ENCODE measurements at places on chromosomes 5 and 9.

DNA sequence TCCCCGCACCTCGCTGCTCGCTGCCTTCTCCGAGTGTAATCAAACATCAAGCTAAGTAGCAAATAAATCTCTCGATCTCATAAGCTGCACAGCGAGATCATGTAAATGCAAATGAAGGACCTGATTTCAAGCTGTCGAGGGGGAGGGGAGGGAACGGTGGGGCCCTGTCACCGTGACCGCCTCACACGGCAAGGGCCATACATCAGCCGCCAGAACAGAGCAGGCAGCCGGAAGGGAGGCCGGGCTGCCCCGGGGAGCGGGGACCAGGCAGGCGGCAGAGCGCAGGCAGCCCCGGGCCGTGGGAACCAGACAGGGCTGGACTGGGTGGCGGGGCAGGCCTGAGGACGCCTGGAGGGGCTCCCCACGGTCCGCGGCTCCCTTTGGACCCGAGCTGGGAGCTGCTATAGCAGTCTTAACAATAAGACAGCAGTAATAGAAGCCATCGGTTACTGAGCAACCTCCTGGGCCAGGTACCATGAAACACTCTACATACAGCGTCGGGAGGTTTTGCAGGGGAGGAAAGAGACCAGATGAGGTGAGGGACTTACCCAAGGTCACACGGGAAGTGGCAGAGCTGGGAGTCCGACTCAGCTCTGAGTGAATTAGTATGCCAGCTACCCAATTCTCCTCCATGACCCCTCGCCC lies 76.8 kb downstream of the CFAP77 start:
- DNase-seq = no peak

- no peak for DNase-seq
Observed at GRCh38 chr5:177511796-177512675, 2.4 kb upstream of the DOK3 start.

DNA sequence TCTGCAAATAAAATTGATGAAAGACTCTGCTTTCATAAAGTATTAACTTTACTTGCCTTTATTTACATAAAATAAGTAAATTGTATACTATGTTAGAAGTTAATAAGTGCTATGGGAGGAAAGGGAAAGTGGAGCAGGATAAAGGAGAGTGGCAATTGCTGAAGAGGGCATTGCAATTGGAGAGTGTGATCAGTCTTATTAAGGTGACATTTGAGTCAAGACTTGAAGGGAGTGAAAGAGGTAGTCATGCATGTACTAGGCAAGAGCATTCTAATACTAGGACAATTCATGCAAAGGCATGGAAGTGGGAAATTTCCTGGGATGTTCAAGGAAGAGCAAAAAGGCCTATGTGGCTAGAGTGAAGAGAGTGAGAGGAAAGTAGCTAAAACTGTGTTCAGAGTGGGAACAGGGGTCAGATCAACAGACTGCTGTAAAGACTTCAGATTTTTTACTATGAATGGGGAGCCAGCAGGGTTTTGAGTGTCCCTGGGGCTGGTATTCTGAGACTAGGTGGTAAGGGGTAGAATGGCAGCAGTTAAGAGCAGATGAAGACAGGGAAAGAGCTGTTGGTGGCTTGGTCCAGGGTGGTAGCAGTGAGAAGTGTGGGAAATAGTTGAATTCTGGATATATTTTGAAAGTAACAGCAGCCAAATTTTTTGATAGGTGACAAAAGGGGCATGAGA lies 182.3 kb upstream of the RIOK2 start:
- DNase-seq = no peak

DNA sequence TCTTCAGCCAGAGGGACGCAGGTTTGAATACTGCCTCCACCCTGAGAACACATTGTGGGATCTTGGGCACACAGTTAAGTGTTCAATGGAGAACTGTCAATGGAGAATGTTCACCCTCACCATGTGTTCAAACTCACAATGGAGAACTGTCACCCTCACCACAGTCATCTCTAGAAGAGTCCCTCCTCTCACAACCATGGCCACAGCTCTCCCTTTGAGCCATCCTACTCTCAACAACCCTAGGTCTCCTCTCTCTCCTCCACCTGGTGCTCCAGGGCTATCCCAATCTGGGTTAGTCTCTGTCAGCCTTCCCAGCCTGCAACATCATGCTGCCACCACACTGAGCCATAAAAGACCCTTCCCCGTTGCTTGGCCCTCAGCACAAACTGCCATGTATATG lies 36.3 kb upstream of the HAND1 start:
- DNase-seq = no peak

DNA sequence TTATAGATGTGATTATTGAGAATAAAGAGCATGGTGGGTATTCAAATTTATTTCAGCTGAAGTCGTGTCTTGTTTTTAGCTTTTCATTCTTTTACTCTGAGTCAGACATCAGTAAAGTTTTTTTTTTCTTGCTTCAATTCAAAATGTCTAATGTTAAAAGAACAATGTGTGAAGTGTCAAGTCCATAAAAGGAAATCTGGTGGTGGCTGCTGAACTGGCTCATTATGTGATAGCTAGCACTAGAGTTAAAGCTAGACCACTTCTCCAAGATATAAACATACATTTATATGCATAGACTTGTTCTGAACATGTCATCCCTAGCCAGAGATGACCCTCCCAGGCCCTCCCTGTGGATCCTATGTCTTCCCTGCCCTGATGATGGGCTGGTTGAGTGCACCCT lies 338.3 kb downstream of the RAB3C start:
- no peak for DNase-seq

DNA sequence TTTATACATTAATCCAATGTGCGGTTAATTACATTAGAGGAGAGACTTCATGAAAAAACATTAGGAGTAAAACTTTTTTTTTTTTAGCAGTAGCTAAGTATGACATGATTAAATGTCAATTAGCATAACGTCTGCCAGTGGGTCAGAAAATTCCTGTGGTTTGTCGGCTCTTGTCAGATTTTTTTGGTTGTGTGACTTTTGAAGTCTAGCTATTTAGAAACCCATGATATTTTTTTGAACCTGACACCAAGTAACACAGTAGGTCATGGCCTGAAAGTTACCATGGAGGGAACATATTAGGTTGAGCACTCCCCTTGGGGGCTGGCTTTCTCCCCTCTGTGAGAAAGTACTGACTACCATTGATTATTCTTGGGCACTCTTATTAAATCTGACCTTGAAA lies 84.8 kb upstream of the ALDH1A1 start:
- DNase-seq = no peak

- no peak for DNase-seq
Observed at GRCh38 chr9:119343059-119343990, 25.9 kb downstream of the BRINP1 start.

DNA sequence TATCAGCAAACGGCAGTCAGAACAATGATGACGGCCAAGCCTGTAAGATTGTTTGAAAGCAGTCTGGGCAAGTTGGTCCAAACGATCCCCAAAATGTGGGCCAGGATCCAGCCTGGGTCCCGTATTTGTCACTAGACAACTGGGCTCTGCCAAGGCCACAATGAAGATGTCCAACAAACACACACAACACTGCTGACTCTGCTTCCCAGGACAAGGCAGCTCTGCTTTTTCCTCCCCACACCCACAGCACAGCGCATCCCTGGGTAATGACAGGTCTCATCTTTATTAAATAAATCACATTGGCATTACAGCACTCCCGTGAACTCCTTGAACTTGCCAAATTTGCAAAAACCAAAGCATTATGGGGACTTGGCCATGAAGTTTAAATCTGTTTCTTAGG lies 424.1 kb upstream of the ACTBL2 start:
- no peak for DNase-seq

DNA sequence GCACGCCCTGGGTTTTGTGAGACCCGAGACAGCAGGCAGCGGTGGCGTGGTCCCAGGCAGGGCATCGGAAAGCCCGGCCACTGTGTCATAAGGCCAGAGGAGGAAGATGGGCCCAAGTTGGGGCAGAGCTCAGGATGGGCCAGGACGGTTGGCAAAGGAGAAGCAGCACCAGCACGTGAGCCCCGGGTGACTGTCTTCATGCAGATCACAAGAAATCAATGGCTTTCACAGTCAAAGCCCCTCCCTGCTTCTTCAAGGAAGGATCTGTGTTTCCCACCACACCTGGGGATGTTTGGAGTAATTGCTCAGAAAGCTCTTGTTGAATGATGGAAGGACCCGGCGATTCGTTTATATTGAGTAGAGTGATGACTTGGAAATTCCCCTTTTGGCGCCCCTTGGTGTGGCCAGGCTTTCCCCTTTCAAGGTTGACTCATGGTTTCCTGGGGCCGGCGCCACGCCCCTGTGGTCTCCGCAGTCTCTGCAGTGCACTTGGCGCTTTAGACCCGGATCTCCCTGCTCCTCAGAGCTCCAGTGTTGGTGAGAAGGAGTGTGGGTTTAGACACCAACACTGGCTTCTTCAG lies 52.1 kb downstream of the IL31RA start:
- peak; percentile 30 for DNase-seq
